ENCODE measurements at places on chromosomes 4 and X. TPM values are rescaled to one million over a fixed set of nuclear protein-coding genes. Genes with fewer than 3 reads are reported as not detected.

The NPY2R gene
- 3.6 TPM for total RNA-seq

The DSPP gene
- total RNA-seq, result not detected

DNA sequence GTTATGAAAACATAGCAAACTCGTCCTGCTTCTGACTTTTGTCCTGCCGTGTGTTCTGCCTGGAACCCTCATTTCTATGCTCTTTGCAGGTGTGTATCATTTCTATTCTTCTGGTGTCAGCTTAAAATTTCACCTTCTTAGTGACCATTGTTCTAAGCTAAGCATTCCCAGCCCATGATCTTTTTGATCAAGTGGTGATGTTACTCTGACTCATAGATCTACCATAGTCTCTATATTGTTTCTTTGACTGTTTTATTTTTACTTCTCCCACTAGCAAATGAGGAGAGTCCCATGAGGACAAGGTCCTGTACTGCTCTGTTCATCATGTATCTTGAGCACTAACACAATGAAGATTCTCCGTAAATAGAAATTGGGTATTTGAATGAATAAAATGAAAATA lies 14.1 kb upstream of the CXCL6 start:
- no peak for DNase-seq

GRCh38 chr4:139908636-139909437 lies 243.2 kb downstream of the MGST2 start:
- no peak for DNase-seq

DNA sequence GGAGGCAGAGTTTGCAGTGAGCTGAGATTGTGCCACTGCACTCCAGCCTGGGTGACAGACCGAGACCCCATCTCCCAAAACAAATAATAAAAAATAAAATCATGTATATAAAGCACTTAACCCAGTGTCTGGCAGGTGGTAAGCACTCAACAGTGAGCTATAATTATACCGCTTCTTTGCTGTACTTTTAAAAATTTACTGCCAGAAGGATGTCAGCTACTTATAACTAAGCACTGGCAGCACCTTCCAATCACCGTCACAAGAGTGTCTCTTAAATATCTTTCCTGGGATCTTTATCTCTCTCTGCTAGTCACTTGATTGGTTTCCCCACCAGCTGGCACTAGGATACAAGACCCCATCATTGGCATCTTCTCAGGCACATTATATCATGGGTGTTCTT lies 53.9 kb upstream of the DAPP1 start:
- DNase-seq, result no peak

DNA sequence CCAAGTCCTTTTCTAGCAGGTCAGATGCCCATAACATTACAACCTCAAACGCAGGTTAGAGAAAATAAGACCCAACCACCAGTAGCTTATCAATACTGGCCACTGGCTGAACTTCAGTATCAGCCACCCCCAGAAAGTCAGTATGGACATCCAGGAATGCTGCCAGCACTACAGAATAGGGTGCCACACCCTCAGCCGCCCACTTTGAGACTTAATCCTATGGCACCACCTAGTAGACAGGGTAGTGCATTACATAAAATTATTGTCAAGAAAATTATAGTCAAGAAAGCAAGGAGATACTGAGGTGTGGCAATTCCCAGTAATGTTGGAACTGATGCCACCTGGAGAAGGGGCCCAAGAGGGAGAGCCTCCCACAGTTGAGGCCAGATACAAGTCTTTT lies 19.9 kb upstream of the TRIM61 start:
- no peak for DNase-seq

DNA sequence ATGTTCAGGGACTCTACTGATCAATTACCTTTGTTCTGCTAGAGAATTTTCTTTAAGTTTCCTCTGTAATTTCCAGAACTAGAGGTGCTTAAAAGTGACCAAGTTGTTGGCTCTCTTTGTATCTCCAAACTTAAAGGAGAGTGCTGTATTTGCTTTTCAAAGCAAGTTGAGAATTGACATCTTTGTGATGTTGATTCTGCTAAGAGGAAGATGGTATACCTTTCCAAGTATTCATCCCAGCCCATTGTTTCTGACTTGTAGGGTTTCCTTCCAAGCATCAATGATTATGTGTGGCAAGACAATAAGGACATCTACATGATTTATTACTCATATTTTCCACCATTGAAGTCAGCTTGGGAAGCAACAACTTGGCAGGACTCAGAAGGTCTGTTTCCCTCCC lies 190.6 kb downstream of the GC start:
- DNase-seq, result no peak
